T-helper 2 cell treated with Interferon-gamma antibody and Interleukin-4, amounts not matched to agents 5 μg/mL and 100 μg/mL, for 36 hours (primary cell): ENCODE measurements at places on chromosomes 7 and 10.
A peak's percentile ranks its signal among the peaks of the same experiment; 100 is the strongest.

- H3K4me1 ChIP-seq, result no peaks in the 10 kb centered on the region
- no peak for DNase-seq
- peaks cover 8% of the 10 kb centered on the region for H3K27me3 ChIP-seq
- H3K4me3 ChIP-seq, result no peak overlapping the region
Observed at GRCh38 chr7:156492170-156492569, 148.4 kb upstream of the RNF32 start.

DNA sequence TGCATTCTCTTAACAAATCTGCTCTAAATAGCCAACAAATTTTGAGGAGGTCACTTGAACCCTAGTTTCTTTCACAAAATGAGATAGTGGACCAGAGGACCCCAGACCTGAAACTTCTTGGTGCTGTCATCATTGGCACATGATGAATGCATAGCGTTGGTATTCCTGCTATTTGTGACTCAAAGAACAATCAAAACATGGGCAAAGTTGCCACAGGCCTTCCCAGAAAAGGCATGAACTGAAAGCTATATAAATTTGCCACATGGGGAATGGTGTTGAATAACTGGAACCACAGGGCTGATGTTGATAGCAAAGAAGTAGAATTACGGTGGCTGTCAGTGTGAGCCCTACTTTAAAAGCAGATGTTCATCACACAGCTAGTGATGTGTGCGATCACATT is 219.9 kb upstream of the KMT2E start:
- no peaks in the 10 kb centered on the region for H3K36me3 ChIP-seq
- H3K4me1 ChIP-seq, result no peaks in the 10 kb centered on the region
- no peak for DNase-seq
- H3K4me3 ChIP-seq, result no peak overlapping the region
- H3K27ac ChIP-seq, result no peak overlapping the region

DNA sequence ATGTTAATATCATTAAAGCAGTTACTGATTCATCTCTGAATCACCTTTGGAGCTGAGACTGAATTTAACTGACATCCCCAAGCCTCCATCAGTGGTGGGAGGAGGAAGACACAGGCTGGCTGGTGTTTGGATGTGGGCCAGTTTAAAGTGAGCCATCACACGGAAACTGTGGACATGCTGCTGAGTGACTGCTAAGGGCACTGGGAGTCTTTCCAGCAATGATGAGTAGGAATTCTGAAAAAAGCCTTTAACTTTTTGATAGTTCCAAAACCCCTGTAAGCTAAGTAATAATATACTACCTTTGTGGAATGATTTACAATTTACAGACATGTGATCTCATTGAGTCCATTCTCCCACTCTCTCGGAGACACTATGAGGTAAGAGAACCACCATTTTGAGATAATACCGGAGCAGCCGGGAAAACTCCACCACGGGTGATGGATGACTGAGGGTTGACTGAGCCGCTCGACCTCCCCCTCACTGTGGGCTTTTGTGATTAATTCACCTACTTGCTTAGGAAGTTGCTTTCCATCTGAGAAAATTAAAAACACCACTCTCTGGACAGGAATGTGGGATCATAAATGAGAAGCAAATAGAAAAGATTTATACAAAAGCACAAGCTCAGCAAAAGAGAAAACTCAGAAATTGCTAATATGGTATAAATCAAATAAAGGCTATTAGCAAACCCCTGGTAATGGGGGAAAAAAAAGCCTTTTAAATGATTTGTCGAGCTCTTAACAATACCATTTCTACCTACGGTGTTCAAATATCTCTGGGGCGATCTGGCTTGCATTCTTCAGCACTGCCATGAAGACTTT is 194.8 kb downstream of the FANK1 start:
- no peaks in the 10 kb centered on the region for H3K27me3 ChIP-seq
- no peak overlapping the region for H3K27ac ChIP-seq
- DNase-seq, result no peak
- H3K4me1 ChIP-seq, result no peaks in the 10 kb centered on the region

GRCh38 chr10:117740088-117740487 is 197.5 kb downstream of the EMX2 start:
- DNase-seq, result no peak
- H3K27ac ChIP-seq, result no peak overlapping the region
- no peak overlapping the region for H3K4me3 ChIP-seq
- no peaks in the 10 kb centered on the region for H3K36me3 ChIP-seq
- H3K4me1 ChIP-seq, result no peaks in the 10 kb centered on the region

- peaks cover 74% of the 10 kb centered on the region for H3K36me3 ChIP-seq
- H3K4me1 ChIP-seq, result peaks cover 60% of the 10 kb centered on the region
- H3K27ac ChIP-seq, result peak overlapping the region; percentile 91
- no peak for DNase-seq
- no peaks in the 10 kb centered on the region for H3K27me3 ChIP-seq
Observed at GRCh38 chr10:119502618-119503155, 39.8 kb downstream of the RGS10 start.

GRCh38 chr10:132168571-132169030 is 18.1 kb upstream of the DPYSL4 start:
- no peak overlapping the region for H3K4me3 ChIP-seq
- H3K27ac ChIP-seq, result no peak overlapping the region
- H3K4me1 ChIP-seq, result peaks cover 14% of the 10 kb centered on the region
- H3K27me3 ChIP-seq, result no peaks in the 10 kb centered on the region
- DNase-seq, result no peak
